ENCODE measurements at places on chromosomes 2 and 18.

GRCh38 chr2:169815849-169816248 is 8.9 kb downstream of the METTL5 start:
- H3K4me1 ChIP-seq: no peaks in the 10 kb centered on the region
- no peaks in the 10 kb centered on the region for H3K36me3 ChIP-seq
- H3K27ac ChIP-seq: no peak overlapping the region
- H3K4me3 ChIP-seq: no peak overlapping the region
- H3K27me3 ChIP-seq: no peaks in the 10 kb centered on the region
- DNase-seq: no peak

GRCh38 chr2:12031866-12032265 is 285.4 kb downstream of the LPIN1 start:
- H3K4me1 ChIP-seq: no peaks in the 10 kb centered on the region
- no peak for DNase-seq
- no peak overlapping the region for H3K4me3 ChIP-seq
- H3K27ac ChIP-seq: no peak overlapping the region

DNA sequence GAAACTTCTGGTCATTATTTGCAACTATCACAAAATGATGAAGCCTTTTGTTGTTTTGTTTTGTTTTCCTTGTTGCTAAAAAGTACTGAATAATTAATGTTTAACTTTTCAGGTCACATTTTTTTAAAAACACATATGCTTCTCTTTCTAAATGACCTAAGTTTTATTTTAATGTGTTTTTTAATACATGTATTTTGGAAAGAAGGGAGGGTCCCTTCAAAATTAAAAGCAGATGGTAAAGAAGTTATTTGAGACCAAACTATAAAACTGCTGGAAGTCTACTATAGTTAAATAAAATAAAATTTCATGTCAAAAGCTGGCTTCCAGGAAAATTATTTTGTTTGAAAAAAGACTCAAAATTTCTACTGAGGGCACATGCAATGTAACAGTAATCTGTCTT is 39.5 kb upstream of the ASNSD1 start:
- H3K27ac ChIP-seq: no peak overlapping the region
- no peak overlapping the region for H3K4me3 ChIP-seq

GRCh38 chr2:102190430-102191107 is 3.7 kb downstream of the IL1RL2 start:
- H3K36me3 ChIP-seq: no peaks in the 10 kb centered on the region
- H3K4me1 ChIP-seq: peaks cover 12% of the 10 kb centered on the region
- DNase-seq: no peak
- H3K27me3 ChIP-seq: no peaks in the 10 kb centered on the region

- no peak for DNase-seq
- H3K27me3 ChIP-seq: no peaks in the 10 kb centered on the region
- no peak overlapping the region for H3K4me3 ChIP-seq
- no peaks in the 10 kb centered on the region for H3K36me3 ChIP-seq
- no peak overlapping the region for H3K27ac ChIP-seq
- H3K4me1 ChIP-seq: no peaks in the 10 kb centered on the region
Measured at GRCh38 chr2:170423919-170424318, 246.0 kb downstream of the MYO3B start.

GRCh38 chr2:203996692-203997091 is 60.1 kb downstream of the ICOS start:
- H3K4me3 ChIP-seq: no peak overlapping the region
- H3K36me3 ChIP-seq: no peaks in the 10 kb centered on the region
- H3K4me1 ChIP-seq: peaks cover 5% of the 10 kb centered on the region
- no peaks in the 10 kb centered on the region for H3K27me3 ChIP-seq

DNA sequence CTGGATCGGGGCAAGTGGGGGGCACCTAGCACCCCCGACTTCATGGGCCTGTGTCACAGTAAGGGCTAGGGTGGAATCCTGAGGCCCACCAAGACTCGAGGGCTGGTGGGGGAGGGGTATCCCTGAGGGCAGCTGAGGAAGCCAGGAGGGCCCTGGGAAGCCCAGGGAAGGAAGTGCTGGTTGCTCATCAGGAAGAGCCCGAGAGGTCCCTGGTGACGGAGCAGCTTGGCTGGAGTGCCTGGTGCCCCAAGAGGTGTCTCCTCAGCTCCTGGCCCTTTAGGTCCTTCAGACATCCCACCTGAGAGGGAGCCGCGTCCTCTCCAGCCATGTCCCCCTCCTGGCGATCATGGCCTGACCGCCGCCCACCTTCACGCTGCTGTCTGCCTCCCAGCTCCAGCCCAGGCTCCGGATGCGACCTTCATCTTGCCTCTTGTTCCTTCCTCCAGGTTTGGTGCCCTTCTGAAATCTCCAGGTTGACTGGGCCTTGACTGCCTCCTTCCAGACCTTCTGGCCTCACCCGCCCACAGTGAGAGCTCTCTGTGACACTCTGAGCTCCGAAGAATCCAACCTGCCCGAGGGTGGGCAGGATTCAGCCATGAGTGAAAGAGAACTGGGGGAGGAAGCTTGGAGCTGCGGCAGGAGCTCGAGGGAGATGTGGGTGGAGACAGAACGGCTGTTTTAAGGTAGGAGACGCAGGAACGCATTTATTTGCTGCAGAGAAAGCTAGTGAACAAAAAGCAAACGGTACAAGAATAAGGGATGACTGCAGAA is 42.7 kb upstream of the SEMA4C start:
- H3K27ac ChIP-seq: no peak overlapping the region
- H3K4me3 ChIP-seq: no peak overlapping the region
- peaks cover 13% of the 10 kb centered on the region for H3K4me1 ChIP-seq
- DNase-seq: no peak
- H3K27me3 ChIP-seq: no peaks in the 10 kb centered on the region
